Stimulated activated CD8-positive, alpha-beta memory T cell treated with anti-CD3 and anti-CD28 coated beads, Interleukin-7, amount 100 ng/mL, for 4 hours (primary cell): ENCODE measurements at places on chromosomes 11 and 22.

DNA sequence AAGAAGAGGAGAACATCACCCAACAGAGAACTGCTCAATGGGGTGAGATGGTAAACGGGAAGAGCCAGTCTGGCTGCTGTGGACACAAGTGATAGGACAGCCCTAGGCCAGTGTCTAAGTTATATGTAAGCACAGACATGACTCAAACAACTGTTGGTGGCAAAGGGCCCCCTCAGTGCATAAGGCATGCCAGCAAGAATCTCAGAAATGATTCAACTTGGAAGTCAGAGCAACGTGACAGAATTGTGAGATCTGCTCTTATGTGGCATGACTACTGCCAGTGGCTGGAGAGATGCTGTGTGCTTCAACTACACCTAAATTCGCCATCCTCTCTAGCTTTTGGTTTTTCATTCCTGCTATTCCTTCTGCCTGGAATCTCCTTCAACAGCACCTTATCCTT lies 7.4 kb downstream of the SLN start:
- no peak for DNase-seq

GRCh38 chr11:12434325-12434654 lies 56.9 kb downstream of the PARVA start:
- DNase-seq, result no peak

DNA sequence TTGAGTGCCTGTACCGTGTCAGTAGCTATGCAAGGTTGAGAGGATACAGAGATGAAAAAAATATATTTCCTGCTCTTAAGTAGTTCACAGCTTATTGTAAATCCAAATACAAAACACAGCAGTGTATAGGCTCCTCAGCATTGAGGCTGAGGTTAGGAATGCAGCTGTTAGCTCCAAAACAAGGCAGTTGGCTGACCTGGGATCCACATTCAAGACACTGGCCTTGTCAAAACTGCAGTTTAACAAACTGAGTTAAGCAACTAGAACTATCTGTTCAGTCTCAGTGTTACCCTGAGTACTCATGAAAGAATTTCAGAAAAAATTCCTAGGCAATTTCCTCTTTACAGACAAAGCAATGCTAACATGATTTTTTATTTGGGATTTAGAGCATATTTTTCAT lies 42.8 kb downstream of the REXO2 start:
- DNase-seq, result no peak

DNA sequence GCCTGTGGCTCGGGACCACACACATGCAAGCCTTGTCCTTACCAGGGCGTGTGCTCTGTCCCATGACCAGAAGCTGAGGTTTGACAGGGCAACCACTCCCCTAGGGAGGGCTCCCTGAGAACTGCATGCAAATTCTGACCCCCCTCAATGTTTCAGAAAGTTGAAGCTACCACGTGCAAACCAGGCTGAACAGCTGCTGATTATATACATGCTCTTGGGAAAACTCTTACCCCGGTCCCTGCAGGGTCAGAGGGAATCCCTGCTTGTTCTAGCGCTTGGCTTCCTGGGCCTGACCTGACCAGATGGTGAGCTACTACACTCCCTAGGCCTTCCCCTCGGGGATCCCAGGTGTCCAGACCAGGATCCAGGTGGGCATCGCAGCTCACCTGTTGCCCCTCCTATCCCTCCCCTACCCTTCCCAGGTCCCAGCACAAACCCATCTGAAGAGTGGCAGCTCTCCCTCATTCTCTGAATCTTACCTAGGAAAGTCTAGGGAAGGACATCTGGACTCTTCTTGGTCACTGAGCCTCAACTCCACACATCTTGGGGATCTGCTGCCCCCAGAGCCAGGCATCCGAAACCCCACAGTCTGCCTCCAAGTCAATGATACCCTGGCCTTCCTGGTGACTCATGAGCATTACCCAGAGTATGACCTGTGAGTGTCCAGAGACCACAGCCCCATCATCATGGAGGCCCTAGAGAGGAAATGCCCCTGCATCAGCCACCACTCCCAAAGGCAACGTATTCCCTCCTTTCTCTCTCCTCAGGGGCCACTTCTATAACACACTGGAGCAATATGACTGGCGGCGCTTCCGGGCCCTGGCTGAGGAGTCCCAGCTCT lies 61.5 kb downstream of the BTG4 start:
- no peak for DNase-seq

DNA sequence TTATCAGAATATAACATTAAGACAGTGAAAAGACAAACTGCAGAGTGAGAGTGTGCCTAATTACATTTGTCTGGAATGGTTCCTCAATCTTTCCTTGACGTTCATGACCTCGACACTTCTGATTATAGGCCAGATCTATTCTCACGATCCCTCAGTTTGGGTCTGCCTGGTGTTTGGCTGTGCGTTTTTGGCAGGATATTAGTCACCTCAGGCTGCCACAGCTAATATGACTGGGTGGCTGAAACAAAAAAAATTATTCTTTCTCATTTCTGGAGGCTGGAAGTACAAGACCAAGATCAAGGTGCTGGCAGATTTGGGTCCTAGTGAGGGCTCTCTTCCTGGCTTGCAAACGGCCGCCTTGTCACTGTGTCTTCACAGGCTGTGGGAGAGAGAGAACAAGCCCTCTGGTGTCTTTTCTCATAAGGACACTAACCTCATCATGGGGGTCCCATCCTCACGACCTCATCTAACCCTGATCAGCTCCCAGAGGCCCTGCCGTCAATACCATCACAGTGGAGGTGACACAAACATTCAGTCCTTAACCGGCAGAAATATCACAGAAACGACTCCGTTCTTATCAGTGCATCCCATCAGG lies 23.2 kb downstream of the IFITM10 start:
- no peak for DNase-seq

DNA sequence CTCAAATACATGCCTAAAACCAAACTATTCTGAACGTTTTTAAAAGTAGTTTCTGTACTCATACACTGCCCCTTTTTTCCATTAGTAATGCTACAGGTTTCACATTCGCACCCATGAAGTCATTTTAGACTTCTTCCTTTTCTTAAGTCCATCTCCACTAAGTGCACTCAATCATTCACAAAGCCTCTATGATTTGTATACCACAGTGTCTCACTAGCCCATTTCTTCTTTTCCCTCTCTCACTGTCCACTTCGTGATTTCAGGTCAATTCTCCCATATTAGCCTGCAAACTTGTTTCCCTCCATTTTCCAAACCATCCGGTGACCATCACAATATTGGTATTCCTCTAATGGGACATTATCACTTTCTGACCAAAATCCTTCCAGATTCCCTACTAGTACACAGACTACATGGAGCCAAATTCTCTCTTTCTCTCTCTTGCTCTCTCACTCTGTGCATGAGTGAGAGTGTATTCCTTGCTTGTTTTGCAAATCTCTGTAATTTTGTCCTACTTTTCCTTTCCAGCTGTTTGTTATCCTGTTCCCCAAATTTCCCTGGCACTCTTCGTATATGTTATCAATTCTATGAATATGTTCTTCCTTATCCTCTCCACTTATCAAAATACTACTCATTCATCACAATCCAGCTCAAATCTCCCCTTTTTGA lies 3.4 kb upstream of the ZC3H12C start:
- no peak for DNase-seq

GRCh38 chr22:39129746-39130145 lies 22.7 kb downstream of the CBX7 start:
- no peak for DNase-seq

GRCh38 chr22:44964722-44965078 lies 45.1 kb downstream of the PHF21B start:
- no peak for DNase-seq

DNA sequence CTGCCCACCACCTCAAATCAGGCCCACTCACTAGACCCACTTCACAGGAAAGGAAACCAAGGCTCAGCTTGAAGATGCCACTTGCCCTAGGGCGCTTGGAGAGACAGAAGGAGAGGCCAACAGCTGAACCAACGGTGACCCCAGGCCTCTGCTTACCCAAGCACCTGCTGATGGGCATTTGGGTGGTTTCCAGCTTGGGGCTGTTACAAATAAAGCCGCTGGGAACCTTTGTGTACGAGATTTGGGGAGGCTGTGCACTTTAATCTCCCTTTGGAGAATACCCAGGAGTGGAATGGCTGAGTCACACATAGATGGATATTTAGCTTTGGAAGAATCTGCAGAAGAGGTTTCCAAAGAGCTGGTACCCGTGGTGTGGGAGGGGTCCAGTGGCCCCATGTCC lies 50.9 kb upstream of the LINC01488 start:
- DNase-seq, result no peak

GRCh38 chr11:129779342-129779741 lies 36.3 kb upstream of the TMEM45B start:
- no peak for DNase-seq

DNA sequence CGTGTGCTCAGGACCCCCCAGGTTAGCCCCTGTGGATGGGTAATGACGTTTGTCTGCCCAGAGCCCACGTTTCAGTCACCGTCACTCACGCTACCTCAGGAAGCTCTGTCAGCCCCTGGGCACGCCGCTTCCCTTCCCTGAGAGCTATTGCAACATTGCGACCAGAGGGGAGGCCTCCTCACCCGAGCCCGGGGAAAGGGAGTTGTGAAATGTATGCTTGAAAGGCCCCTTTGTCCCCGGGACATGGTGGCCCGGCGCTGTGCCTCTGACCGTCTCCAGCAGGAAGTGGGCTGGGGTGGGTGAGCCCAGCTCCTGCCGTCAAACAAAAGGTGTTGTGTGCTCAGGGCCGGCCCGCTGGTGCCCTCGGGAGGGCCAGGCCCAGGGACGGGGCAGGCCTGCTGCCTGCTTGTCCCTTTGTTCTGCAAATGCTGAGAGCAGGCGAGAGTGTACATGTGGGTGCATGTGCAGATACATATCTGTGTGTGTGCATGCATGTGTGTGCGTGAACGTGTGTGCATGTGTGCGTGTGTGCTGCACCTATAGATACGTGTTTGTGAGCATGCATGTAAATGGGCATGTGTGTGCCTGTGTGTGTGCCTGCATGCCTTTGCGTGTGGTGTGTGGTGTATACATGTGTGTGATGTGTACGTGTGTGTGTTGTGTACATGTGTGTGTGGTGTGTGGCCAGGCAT lies 1125.0 kb downstream of the BRD1 start:
- DNase-seq, result no peak

DNA sequence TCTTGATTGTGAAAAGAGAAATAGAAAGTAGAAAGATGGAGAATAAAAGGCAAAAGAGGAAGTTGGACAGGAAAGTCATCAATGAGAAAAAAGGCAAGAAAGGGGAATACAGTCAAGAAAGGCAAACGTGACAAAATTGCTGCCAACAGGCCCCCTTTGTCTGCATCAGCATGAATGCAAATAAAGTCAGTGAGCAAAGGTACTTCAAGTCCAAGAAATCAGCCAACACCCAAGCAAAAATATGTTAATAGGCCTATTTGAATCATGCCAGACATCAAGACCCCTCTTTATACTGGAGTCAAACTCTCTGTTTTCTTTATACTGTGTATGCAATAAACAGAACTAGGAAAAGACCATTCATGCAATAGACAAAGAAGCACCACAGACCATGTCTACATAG lies 34.3 kb downstream of the GUCY1A2 start:
- DNase-seq, result no peak

- no peak for DNase-seq
Observed at GRCh38 chr11:20617346-20618005, 18.1 kb downstream of the SLC6A5 start.

DNA sequence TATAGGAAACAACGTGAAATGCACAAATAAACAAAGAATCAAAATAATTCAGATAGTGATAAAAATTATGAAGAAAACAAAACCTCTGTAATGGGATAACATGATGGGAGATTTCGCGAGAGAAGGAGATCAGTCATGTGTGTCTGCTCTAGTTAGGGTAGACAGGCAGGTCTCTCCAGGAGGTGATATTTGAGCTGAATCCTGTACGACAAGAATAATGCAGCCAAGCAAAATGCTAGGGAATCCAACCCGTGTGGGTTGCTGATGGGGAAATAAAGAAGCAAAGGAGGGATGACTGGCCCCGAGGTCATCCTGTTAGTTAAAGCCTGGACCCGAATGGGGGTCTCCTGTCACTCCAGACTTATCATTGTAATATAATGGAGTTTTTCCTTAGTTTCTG lies 16.0 kb downstream of the MAML2 start:
- DNase-seq, result no peak

GRCh38 chr22:36586852-36587251 lies 57.9 kb upstream of the EIF3D start:
- no peak for DNase-seq

- DNase-seq, result no peak
Observed at GRCh38 chr11:15882876-15883454, 473.4 kb downstream of the SOX6 start.

DNA sequence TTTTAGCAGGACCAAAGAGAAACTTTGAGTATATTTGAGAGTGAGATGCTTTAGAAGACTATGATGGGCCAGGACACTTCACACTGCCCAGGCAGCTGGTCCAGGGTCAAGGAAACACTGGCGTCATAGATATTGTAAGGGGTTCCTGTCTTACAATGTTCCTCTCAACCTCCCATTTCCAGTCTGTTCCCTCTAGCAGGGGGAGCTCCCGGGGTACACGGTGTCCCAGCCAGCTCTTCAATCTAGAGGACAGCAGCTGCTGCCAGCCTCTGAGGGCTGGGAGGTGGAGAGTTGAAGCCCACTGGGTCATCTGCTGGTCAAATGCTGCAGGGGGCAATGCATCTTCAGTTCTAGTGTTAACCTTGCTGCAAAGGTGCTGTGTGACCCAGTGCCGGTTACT lies 40.7 kb upstream of the TIMP3 start:
- no peak for DNase-seq

- no peak for DNase-seq
Observed at GRCh38 chr11:94060401-94060800, 39.2 kb downstream of the HEPHL1 start.

GRCh38 chr11:47912843-47913437 lies 64.8 kb upstream of the NUP160 start:
- DNase-seq, result no peak

- DNase-seq, result no peak
Observed at GRCh38 chr11:124759266-124760204, 2.6 kb downstream of the ESAM start.

DNA sequence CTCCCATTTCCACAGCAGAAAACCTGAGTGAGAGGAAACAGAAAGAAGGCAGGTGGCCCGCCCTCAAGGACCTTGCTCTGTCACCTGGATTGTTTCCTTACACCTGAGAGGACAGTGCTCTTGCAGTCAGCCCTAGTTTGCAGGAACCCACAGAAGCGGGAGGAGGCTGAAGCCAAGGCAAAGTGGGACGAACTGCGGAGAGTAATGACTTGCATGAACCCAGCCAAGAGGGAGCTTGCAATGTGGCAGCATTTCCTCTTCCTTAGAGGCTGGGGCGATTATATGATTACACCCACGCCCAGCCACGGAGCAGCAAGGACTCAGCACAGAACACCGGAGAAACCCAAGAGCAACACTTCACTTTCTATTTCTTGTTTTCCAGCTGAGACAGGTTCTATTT lies 102.6 kb downstream of the SPON1 start:
- DNase-seq, result no peak

GRCh38 chr11:12523180-12523924 lies 146.0 kb downstream of the PARVA start:
- no peak for DNase-seq
